ENCODE measurements at places on chromosomes 5 and 9. TPM values are rescaled to one million over a fixed set of nuclear protein-coding genes. Genes with fewer than 3 reads are reported as not detected.

DNA sequence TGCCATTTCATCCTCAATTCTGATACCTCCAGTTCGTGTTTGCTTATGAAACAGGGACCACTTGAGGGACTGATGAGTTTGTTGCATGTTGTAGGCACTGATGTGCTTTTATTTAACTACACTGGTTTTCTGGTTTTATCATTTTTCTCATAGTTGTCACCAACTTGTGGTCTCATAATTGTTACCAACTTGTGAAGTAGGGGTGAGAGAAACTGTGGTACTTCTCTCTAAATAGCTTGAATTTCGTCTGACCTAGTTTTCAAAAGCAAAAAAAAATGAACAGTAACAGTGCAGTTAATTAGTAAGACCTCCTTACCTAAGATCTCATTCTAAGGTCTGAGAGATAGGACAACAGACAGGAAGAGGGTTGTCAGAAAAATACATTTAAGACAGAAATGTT, 78.0 kb downstream of the ANXA2R start:
- no peak overlapping the region for H3K27ac ChIP-seq
- no peaks in the 10 kb centered on the region for H3K36me3 ChIP-seq
- H3K27me3 ChIP-seq: no peaks in the 10 kb centered on the region
- no peaks in the 10 kb centered on the region for H3K4me1 ChIP-seq
- H3K4me3 ChIP-seq: no peak overlapping the region

GRCh38 chr9:35729700-35730485, 2.1 kb downstream of the TLN1 start:
- H3K36me3 ChIP-seq: no peaks in the 10 kb centered on the region
- H3K4me1 ChIP-seq: peaks cover 92% of the 10 kb centered on the region
- H3K4me3 ChIP-seq: peak overlapping the region; percentile 78
- H3K27me3 ChIP-seq: no peaks in the 10 kb centered on the region
- peak; percentile 92 for DNase-seq
- H3K27ac ChIP-seq: peak overlapping the region; percentile 99

DNA sequence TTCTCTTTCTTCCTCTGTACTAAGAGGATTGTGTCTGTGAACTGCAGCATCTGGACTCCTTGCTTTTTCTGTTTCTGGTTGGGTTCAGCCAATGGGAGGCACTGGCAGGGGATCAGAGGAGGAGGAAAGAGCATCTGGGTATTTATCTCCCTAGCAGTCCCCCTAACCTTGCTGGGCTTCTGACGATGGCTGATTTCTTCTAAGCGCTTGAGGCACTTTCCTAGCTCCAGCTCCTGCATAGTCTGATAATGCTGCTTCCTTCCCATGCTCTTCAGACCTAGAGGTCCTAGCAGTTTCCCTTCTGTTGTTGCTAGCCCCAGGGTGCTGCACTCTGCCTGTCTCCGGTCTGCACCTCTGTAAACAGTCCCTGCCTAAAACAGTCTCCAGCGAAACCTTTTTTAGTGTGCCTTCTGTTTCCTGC, 225.1 kb downstream of the PDZD2 start:
- no peak overlapping the region for H3K4me3 ChIP-seq
- DNase-seq: no peak
- H3K36me3 ChIP-seq: no peaks in the 10 kb centered on the region
- no peaks in the 10 kb centered on the region for H3K4me1 ChIP-seq
- peaks cover 12% of the 10 kb centered on the region for H3K27me3 ChIP-seq

IFNA2 gene
- not detected for total RNA-seq

GRCh38 chr9:22079873-22080341, 70.8 kb upstream of the CDKN2B start:
- no peak overlapping the region for H3K27ac ChIP-seq
- H3K4me3 ChIP-seq: no peak overlapping the region
- no peaks in the 10 kb centered on the region for H3K36me3 ChIP-seq
- no peak for DNase-seq
- no peaks in the 10 kb centered on the region for H3K4me1 ChIP-seq
- no peaks in the 10 kb centered on the region for H3K27me3 ChIP-seq

DNA sequence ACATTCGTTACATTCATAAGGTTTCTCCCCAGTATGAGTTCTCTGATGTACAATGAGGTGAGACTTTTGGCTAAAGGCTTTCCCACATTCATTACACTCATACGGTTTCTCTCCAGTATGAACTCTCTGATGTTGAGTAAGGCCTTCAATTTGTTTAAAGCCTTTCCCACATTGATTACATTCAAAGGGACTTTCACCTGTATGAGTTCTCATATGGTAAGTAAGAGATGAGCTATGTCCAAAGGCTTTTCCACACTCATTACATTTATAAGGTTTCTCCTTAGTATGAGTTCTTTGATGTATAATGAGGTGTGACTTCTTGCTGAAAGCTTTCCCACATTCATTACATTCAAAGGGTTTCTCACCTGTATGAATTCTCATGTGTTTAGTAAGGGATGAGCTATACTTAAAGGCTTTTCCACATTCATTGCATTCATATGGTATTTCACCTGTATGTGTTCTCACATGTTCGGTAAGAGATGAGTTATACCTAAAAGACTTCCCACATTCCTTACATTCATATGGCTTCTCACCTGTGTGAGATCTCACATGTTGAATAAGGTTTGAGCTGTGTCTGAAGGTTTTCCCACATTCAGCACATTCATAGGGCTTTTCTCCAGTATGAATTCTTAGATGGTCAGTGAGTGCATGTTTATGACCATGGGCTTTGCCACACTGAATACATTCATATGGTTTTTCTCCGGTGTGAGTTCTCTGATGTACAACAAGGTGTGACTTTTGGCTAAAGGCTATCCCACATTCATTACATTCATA, 13.5 kb downstream of the ZFP37 start:
- H3K36me3 ChIP-seq: peaks cover 30% of the 10 kb centered on the region
- no peaks in the 10 kb centered on the region for H3K27me3 ChIP-seq
- H3K4me1 ChIP-seq: no peaks in the 10 kb centered on the region
- no peak overlapping the region for H3K4me3 ChIP-seq
- H3K27ac ChIP-seq: no peak overlapping the region

DNA sequence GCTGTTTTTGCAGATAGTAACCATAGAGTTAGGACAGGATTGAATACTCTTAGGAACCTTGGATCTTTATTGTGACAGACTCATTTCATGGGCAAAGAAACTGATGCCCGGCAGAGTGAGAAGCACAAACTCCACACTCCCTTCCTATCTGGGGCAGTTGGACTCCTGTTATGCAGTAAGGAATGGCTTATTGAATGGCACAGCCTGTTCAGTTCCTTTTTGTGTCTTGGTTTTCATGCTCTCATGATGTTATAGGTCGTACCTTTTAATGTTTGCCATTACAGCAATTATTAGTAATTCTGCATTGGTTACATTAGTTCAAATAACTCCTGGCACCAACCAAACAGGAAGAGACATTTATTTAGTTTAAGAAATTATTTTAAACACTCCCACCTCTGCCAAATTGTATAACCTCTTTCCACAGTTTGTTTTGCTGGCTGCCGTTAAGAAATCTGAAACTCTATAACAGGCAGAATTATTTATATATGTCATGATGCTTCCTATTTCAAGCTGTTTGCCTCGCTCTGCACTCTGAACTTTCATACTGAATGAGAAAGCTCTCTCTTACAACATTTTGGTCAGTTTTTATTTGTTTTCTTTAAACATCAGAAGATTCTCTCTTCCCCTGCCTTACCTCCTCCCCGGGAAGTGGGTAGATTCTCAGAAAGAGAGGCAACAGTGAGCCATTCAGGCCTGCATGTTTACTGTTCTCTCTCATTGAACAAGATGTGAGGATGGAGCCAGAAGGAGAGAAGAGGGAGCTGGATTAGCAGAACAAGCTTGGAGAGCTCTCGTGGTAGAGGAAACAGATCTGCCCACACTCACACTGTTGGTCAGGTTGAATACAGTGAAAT, 144.4 kb downstream of the ARHGEF28 start:
- no peaks in the 10 kb centered on the region for H3K27me3 ChIP-seq
- no peaks in the 10 kb centered on the region for H3K4me1 ChIP-seq
- DNase-seq: no peak
- no peak overlapping the region for H3K27ac ChIP-seq
- no peaks in the 10 kb centered on the region for H3K36me3 ChIP-seq

GRCh38 chr5:177317959-177318377, 6.3 kb upstream of the MXD3 start:
- H3K27me3 ChIP-seq: no peaks in the 10 kb centered on the region
- H3K4me1 ChIP-seq: peaks cover 2% of the 10 kb centered on the region
- H3K27ac ChIP-seq: no peak overlapping the region
